Activated naive CD8-positive, alpha-beta T cell treated with anti-CD3 and anti-CD28 coated beads, Interleukin-2, amount 10 ng/mL, durations not matched to agents 7 days and 5 days (primary cell): ENCODE measurements at places on chromosomes 6 and 20. TPM values are rescaled to one million over a fixed set of nuclear protein-coding genes. Genes with fewer than 3 reads are reported as not detected.

SPATS1 gene
- total RNA-seq: not detected

ATP9A gene
- total RNA-seq: 1.1 TPM

SCRT2 gene
- total RNA-seq: not detected

DEF6 gene
- total RNA-seq: 213 TPM

ECT2L gene
- total RNA-seq: not detected

OR2J3 gene
- total RNA-seq: not detected

TFAP2A gene
- not detected for total RNA-seq

ULBP1 gene
- total RNA-seq: 0.97 TPM

RHAG gene
- not detected for total RNA-seq

DNA sequence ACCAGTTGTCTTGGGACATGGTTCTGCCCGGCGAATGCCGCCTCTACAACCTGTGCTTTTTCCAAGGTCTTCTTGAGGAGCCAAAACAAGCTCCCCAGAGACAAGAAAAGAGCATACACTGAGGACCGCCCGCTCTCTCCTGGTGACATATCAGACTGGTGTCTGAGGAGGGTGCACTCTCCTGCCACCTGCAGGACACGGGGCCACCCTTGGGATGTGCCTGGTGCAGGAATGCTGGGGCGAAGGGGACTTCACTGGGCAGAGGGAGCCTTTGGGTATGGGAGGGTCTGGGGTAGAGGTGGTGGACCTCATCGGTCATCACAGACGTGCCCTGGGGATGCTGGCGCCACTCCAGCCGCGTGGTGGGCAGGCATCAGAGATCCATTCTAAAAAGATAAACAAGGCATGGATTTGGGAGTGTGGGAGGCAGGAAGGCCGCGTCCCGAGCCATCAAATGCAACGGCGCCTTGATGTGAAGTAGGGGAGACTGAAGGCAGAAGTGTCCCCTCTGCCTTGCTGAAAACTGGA is 163.3 kb downstream of the CD83 start:
- no peak for DNase-seq

GRCh38 chr6:97405818-97406409 is 122.9 kb upstream of the MMS22L start:
- no peak for DNase-seq

GRCh38 chr6:148779142-148779562 is 32.3 kb downstream of the UST start:
- DNase-seq: no peak

DNA sequence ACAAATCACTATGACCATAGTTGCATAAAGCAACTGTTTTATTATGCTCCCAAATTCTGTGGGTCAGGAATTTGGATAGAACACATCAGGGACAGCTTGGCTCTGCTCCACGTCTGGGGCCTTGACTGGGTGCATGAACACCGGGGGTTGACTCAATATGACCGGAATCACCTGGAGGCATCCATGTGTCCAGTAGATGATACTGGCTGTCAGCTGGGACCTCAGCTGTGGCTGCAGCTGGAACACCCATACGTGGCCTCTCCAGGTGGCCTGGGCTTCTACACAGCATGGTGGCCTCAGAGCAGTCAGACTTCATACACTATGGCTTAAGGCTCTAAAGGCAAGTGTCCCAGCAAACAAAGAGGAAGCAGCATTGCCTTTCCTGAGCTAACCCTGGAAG is 113.4 kb downstream of the NRN1 start:
- DNase-seq: no peak

- DNase-seq: no peak
Measured at GRCh38 chr6:5498579-5498899, 237.2 kb downstream of the FARS2 start.

- DNase-seq: no peak
Measured at GRCh38 chr6:15534974-15535373, 127.9 kb downstream of the DTNBP1 start.

GRCh38 chr6:6210994-6211393 is 109.5 kb downstream of the F13A1 start:
- DNase-seq: no peak

- DNase-seq: no peak
Measured at GRCh38 chr6:27568226-27568897, 95.5 kb upstream of the ZNF184 start.

DNA sequence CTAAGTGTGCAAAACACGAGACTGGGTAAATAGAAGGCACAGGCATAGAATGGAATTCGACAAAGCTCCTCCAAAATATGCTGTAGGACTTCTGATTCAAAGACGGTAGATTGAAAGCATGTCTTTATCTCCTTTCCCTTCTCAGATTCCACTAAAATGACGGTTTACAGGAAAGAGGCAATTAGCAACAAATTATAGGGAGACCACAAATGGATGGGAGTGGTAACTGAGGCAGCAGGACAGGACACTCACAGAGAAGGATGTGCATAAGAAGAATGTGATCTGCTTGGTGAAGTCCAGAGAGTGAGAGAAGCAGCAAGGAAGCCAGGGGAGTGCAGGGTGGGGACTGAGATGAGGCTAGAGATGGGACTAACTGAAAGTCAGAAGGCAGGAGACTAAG is 113.4 kb upstream of the MRPS10 start:
- no peak for DNase-seq

DNA sequence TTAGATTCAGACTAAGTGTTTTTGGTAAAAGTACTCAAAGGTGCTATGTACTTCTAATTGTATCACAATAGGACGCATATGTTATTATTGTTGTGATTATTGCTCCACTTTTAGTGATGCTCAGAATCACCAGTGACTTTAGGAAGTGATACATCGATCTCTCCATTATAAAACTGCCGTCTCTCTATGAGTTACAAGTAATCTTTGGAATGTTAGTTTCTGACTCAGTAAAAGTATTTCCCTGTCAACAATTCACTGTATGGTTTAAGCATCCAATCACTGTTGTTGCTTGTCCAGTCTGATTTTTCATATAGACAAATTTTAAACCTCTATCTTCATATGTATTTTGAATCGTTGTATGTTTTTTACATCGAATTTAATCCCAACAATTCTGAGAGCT is 9.4 kb downstream of the DCBLD1 start:
- no peak for DNase-seq

- DNase-seq: no peak
Measured at GRCh38 chr6:45514454-45515230, 136.9 kb upstream of the SUPT3H start.

- no peak for DNase-seq
Measured at GRCh38 chr6:43113431-43114260, 37.5 kb downstream of the PTK7 start.

DNA sequence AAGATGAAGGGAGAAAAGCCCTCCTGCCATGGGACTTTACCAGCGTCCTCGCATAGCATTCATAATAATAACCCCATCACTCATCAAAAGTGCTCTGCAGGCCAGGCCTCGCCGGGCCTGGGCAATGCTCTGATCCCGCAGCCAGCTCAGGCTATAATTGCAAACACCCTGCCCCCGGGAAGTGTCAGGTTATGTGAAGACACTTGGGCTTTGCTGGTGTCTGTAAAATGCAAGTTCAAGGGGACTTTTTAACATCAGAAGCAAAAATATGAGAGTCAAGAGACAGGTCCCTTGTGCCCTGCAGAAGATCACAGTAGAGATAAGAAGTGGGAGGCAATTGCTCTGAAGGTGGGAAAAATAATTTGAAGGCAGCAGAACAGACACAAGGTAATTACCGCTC is 381.0 kb downstream of the MAFB start:
- DNase-seq: no peak

- no peak for DNase-seq
Measured at GRCh38 chr6:32954986-32955802, 2.3 kb upstream of the HLA-DMA start.

DNA sequence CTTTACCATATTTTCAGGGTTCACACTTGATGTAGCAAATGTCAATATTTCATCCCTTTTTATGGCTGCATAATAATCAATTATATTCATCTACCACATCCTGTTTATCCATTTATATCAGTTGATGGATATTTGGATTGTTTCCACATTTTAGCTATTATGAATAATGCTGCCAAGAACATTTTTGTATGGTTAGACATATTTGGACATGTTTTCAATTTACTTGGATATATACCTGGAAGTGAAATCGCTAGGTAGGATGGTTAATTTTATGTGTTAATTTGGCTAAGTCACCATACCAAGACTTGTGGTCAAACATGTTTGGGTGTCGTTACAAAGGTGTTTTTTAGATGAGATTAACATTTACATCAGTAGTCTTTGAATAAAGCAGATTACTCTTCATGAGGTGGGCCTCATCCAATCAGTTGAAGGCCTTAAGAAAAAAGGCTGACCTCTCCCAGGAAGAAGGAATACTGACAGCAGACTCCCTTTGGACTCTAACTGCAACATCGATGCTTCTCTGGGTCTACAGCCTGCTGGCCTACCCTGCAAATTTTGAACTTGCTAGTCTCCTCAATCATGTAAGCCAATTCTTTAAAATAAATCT is 196.5 kb downstream of the BACH2 start:
- DNase-seq: no peak

GRCh38 chr6:95685822-95686221 is 108.5 kb downstream of the MANEA start:
- no peak for DNase-seq

DNA sequence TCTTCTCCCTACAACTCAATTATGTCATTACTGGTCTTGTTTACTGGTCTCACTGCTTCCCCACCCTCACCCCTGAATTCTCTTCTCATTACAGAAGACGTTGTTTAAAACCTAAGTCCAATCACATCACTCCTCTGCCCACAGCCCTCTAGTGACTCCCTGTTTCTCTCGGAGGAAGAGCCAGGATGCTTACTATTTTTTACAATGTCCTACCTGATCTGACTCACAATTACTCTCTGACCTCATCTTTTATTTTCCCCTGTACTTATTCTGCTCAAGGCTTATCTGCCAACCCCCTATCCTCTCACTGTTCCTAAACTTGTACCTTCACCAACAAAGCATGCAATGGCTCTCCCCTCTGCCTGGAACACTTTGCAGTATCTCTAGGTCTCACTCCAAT is 400.4 kb upstream of the PTCHD4 start:
- no peak for DNase-seq

GRCh38 chr6:141736104-141736503 is 396.6 kb upstream of the GJE1 start:
- no peak for DNase-seq
